Cardiac septum (tissue), 1 donor: ENCODE measurements at places on chromosomes 5 and 9. TPM values are rescaled to one million over a fixed set of nuclear protein-coding genes. Genes with fewer than 3 reads are reported as not detected.

NR4A3 gene
- 22.4 TPM for total RNA-seq

DNA sequence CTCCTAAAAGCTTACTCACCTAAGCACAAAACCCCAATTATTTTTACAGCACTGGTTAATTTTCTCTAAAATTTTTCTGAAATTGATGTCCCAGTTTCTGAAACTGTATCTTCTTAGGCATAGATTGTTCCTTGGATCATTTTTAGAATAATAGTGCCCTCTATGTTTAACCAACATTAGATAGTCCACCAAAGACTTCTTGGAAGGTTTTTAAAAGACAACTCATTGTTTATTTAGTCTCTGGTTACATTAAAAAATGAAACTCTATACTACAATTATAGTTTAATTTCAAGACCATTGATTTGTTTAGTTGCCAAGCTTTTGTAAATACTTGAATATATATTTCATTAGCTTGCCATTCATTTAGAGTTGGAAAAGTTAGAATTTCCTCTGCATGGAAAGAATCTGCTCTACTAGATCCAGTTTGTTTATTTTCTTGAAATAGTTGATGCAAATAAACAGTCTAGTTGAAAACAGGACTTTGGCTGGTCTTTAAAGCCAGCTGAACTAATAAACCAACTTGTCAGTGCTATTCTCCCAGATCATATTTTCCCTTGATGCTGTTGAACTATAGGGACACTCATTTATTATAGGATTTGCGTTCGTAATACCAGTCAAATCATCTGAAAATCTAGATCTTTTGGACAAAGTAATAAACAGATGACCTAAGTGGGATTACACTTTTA, 990.5 kb downstream of the TLE1 start:
- no peak for DNase-seq

DNA sequence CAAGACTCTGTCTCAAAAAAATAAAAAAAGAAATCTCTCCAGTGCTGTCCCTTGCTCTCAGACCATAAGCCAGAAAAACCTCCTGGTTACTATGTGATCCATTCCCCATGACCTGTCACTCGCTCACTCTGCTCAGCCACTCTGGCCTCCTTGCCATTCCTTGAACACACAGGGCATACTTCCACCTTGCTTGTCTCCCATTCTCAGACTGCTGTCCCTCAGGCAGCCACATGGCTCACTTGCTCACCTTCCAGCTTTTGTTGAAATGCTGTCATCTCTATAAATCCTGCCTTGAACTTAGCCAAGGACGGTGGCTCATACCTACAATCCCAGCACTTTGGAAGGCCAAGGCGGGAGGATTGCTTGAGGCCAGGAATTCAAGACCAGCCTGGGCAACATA, 82.9 kb downstream of the UGCG start:
- no peak for DNase-seq

C9 gene
- not detected for total RNA-seq

DNA sequence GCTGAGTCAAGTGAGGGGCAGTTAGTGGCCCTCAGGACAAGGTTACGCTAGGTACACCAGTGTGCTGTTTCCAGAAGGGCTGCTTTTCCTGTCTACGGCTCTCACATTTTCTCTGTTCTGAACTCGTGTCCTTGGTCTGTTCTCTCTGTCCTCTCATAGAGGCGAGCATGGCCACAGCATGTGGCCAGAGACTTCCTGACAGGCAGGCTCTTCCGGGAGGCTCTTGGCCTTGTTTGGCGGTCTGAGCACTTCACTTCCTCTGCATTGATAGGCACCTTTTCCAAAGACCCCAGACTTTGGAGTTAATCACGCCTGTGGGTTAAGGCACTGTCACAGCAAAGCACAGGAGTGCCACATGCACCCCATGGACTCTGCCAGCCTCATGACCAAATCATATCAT, 1.2 kb downstream of the CKMT2 start:
- no peak for DNase-seq

P4HA2 gene
- total RNA-seq: 50.5 TPM

CD14 gene
- total RNA-seq: 29.6 TPM
